ENCODE measurements at places on chromosomes 5 and 9.
A peak's percentile ranks its signal among the peaks of the same experiment; 100 is the strongest.

GRCh38 chr9:74921737-74922136 is 31.0 kb downstream of the C9orf40 start:
- no peaks in the 10 kb centered on the region for H3K4me1 ChIP-seq
- no peak overlapping the region for H3K4me3 ChIP-seq
- no peaks in the 10 kb centered on the region for H3K27me3 ChIP-seq
- no peaks in the 10 kb centered on the region for H3K36me3 ChIP-seq
- H3K27ac ChIP-seq, result no peak overlapping the region

GRCh38 chr5:68330574-68330973 is 115.0 kb downstream of the PIK3R1 start:
- no peak overlapping the region for H3K4me3 ChIP-seq
- no peak for DNase-seq
- no peaks in the 10 kb centered on the region for H3K27me3 ChIP-seq
- no peaks in the 10 kb centered on the region for H3K36me3 ChIP-seq

DNA sequence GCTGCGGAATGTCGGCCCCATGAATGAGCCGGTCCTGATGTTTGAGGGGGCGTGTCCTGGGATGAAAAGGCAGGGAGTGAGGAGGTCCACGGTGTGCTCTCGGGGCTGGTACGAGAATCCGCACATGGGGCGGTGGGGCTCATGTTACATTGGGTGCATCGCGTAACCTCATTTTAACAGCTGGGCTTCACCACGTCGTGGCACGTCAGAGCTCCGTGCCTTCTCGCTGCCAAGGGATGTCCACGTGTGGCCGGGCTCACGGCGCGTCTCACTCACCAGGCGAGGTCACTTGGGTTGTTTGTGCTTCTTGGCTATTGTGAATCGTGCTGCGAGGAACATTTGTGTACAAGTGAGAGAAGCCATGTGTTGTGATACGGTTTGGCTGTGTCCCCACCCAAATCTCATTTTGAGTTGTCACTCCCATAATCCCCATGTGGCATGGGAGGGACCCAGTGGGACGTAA is 29.1 kb upstream of the IRX4 start:
- no peaks in the 10 kb centered on the region for H3K27me3 ChIP-seq
- DNase-seq, result no peak
- no peaks in the 10 kb centered on the region for H3K36me3 ChIP-seq
- H3K4me3 ChIP-seq, result no peak overlapping the region

DNA sequence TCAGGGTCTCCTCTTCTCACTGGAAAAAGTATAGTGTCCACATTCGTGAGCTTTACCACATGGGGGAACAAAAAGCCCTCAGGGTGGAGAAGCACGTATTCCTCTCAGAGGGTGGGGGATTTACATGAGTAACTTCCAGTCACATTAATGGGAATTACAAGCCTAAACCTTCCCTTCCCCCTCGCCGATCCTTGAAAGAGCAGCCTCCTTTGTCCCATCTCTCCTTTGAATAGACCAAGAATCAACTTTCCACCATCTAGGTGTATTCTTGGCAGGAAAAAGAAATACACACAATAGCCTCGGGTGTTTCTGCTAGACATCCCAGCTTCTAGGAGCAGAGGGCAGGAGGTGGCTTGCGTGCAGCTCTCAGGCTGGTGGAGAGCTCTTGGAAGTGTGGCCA is 144.4 kb downstream of the ZNF462 start:
- no peak overlapping the region for H3K4me3 ChIP-seq
- DNase-seq, result no peak

DNA sequence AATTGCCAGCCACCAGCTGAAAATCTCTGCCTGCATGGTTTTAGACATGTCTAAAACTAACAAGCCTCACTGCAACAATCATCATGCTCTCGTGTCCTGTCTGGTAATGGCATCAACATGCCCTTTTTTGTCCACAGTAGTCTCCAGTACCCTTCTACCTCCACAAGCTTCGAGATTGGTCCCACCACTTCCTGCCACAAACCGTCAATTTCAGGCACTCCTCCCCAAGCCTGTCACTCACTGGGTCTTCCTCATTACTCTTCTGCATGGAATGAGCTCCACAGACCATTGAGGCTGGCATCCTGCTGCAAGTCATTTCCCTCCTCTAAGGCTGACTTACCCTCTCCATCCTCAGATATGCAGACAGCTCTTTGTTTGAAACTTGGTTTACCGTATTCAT is 9.0 kb downstream of the LPAR1 start:
- no peaks in the 10 kb centered on the region for H3K4me1 ChIP-seq
- H3K36me3 ChIP-seq, result no peaks in the 10 kb centered on the region
- no peak overlapping the region for H3K4me3 ChIP-seq
- DNase-seq, result no peak
- no peak overlapping the region for H3K27ac ChIP-seq

DNA sequence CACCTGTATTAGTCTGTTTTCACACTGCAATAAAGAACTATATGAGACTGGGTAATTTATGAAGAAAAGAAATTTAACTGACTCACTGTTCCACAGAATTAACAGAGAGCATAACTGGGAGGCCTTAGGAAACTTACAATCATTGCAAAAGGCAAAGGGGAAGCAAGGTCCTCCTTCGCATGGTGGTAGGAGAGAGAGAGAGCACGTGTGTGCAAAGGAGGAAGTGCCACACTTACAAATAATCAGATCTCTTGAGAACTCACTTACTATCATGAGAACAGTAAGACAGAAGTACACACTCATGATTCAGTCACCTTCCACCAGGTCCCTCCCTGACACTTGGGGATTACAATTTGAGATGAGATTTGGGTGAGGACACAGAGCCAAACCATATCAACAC is 258.7 kb downstream of the TRIM32 start:
- no peak for DNase-seq
- no peaks in the 10 kb centered on the region for H3K36me3 ChIP-seq
- no peak overlapping the region for H3K27ac ChIP-seq
- H3K4me1 ChIP-seq, result no peaks in the 10 kb centered on the region
- no peak overlapping the region for H3K4me3 ChIP-seq

GRCh38 chr5:177429248-177430040 is 3.0 kb downstream of the GRK6 start:
- no peak for DNase-seq
- H3K36me3 ChIP-seq, result peaks cover 23% of the 10 kb centered on the region
- peaks cover 4% of the 10 kb centered on the region for H3K4me1 ChIP-seq
- peak overlapping the region; percentile 30 for H3K27ac ChIP-seq
- no peaks in the 10 kb centered on the region for H3K27me3 ChIP-seq

- H3K4me3 ChIP-seq, result no peak overlapping the region
- no peaks in the 10 kb centered on the region for H3K4me1 ChIP-seq
- H3K27ac ChIP-seq, result no peak overlapping the region
- H3K36me3 ChIP-seq, result no peaks in the 10 kb centered on the region
These were observed 60.6 kb upstream of the ADRA1B start for GRCh38 chr5:159855476-159856191.

GRCh38 chr5:93519740-93520139 is 61.3 kb downstream of the NR2F1-AS1 start:
- DNase-seq, result no peak
- no peaks in the 10 kb centered on the region for H3K36me3 ChIP-seq
- H3K27ac ChIP-seq, result no peak overlapping the region
- H3K4me3 ChIP-seq, result no peak overlapping the region

DNA sequence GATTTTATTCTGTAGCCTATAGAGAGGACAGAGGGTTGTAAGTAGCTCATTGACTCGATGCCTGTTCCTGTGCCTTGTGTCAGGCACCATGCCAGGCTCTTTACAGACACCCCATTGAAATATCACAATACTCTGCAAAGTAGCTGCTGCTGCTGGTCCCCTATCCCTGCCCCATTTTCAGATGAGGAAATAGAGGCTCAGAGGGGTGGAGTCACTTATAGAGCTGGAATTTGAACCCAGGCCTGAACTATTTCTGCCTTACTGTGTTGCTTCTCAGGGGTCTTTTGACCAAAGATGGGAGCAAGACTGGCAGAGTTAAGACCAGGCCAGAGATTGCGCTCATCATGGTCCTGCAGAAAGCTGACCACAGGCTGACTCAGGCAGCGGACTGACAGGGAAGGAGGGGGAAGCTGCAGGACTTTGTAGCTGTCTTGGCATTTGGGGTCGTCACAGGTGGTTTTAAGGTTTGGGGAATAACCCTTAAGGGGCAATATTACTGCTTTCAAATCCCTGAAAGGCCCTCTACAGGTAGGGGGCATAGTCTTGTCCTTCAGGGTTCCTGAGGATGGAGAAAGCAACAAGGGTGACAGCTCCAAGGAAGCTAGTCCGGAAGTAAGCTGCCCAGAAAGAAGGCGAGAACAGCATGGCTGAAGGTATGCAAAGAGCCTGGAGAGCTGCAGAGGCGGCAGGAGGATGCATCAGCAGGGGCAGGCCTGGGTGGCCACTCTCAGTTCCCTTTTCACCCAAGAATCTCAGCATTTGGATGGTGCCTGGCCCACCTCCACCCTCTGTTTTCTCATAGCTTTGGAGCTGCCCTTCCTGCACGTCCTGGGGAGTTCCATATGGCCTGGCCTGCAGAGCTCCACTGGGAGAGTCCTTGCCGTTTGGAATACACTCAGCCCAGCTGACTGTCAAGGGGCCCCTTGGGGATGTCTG is 18.3 kb upstream of the NDST1 start:
- DNase-seq, result no peak
- H3K4me1 ChIP-seq, result peaks cover 27% of the 10 kb centered on the region
- no peaks in the 10 kb centered on the region for H3K27me3 ChIP-seq
- H3K36me3 ChIP-seq, result no peaks in the 10 kb centered on the region
- H3K27ac ChIP-seq, result peak overlapping the region; percentile 90
